ENCODE measurements at places on chromosomes 1 and 21.

DNA sequence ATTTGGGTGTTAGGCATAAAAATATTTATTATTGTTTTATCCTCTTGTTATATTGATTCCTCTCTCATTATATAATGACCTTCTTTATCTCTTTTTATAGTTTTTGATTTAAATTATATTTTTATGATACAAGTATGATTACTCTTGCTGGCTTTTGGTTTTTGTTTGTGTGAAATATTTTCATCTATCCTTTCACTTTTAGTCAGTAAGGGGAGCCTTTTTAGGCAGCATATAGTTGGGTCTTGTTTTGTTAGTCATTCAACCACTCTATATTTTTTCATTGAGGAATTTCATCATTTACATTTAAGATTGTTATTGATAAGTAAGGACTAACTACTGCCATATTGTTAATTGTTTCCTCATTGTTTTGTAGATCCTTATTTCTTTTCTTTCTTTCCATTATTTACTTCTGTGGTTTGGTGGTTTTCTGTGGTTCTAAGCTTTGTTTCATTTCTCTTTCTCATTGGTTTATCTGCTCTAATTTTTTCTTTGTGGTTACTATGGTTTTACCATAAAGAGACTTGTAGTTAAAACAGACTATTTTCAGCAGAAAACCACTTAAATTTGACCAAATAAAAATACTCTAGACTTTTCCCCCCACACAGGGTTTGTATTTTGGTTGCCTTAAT, 593.1 kb downstream of the NUF2 start:
- peak; percentile 8 for DNase-seq

- no peak for DNase-seq
Observed at GRCh38 chr1:210489491-210489890, 160.8 kb downstream of the HHAT start.

- DNase-seq, result no peak
Observed at GRCh38 chr1:221606256-221606655, 135.6 kb downstream of the DUSP10 start.

GRCh38 chr1:5933676-5934057, 58.6 kb downstream of the NPHP4 start:
- peak; percentile 25 for DNase-seq

DNA sequence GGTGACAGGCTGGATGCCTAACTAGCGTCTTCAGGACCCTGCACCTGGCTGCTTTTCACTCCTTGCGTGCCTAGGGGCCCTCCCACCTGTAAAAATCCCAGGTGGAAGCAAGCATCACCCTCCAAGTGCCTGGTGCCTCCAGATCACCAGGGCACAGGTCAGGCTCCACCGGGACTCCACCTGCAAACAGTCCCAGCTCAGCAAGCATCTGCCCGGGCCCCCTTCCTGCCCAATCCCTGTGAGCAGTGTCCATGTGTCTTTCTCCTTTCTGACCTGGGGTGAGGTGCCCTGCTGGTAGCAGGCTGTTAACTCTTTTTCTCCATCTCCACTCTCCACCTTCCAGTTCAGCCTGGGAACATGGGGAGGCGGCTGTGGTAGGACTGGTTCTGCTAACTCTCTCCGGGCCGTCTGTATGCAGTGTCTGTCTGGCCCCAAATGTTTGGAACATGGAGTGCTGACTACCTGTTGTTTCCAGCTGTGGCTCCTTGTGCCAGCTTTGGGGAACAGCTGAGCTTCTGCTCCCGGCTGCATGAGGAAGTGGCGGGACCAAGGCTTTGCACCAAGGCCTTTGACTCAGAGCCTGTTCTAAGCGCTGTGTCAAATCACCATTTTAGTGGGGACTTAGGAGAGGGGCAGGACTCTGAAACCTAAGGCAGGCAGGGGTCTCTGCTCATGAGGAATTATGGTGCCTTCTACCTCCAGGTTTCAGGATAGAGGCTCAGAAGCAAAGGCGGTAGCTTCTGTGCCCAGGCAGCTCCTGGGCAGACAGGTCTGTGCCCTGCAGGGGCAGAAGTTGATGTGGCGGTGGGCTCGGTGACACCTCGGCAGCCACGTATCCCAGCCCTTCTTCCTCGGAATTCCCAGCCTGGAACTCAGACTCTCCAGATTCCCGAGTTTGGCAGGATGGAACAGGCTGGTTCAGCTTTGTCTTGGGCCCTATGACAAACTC, 5.5 kb downstream of the GPR137B start:
- DNase-seq, result no peak

DNA sequence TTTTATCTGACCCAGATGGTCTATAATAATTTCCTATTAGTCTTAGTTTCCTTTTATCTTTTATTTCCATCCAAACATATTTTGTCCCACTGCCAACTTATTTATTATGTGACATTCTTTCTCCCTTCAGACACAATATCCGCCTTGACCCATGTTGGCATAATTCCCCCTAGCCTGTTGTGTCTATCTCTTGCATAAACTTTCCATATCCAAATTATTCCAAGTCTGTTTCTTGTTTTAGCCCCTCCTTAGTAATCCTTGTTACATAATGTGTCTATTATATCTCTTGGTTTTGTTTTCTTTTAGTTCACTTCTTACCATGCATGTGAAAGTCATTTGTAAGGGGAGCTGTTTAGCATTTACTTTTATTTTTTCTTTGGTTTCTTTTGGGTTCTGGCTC, 81.6 kb upstream of the CACHD1 start:
- no peak for DNase-seq

DNA sequence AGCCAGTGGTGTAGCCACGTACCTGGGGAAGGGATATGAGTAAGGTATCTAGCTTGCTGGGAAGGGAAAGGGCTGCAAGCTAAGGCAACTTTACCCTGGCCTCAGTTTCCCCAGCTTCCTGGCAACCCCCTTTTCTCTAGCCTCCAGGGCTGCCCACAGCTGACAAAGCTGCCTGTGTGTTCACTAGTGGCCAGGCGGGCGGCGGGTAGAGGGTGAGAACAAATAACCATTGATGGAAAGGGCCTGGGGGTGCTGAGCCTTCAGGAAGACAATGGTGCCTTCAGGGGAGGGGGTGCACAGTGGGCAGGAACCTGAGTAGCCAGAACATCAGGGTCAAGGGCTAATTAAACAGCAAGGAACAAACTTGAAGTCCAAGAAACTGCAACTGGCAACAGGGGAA, 6.1 kb downstream of the CERS2 start:
- DNase-seq, result no peak

DNA sequence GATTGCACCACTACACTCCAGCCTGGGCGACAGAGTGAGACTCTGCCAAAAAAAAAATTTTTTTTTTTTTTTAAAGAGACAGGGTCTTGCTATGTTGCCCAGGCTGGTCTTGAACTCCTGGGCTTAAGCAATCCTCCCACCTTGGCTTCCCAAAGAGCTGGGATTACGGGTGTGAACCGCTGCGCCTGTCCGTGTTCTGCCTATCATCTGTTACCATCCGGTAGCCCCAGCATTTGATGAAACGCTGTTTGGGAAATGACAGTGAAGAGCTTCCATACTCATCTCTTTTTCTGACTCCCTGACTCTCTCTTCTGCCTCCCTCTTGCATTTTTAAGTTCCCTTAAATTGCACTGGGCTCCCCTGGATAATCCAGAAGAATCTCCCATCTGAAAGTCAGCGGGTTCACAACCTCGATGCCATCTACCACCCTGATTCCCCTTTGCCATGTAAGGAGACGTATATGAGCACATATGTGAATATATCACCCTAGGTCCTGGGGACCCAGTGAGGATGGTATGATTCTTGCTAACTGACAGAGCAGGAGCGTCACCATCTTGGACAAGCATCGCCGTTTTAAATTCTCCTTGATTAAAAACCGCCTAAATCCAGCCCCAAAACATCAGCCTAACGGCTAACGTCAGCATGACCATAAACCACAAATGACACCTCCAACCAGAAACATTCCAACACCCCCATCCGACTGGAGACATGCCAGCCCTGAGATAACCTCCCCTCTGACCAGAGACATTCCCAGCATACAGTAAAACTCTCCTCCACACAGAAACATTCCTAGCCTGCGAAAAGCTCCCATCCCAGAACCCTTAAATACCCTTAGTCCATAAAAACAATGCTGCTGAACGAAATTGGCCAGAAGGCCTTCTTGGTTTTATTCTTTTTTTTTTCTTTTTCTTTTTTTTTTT, 12.4 kb downstream of the TNFRSF8 start:
- DNase-seq, result peak; percentile 75

DNA sequence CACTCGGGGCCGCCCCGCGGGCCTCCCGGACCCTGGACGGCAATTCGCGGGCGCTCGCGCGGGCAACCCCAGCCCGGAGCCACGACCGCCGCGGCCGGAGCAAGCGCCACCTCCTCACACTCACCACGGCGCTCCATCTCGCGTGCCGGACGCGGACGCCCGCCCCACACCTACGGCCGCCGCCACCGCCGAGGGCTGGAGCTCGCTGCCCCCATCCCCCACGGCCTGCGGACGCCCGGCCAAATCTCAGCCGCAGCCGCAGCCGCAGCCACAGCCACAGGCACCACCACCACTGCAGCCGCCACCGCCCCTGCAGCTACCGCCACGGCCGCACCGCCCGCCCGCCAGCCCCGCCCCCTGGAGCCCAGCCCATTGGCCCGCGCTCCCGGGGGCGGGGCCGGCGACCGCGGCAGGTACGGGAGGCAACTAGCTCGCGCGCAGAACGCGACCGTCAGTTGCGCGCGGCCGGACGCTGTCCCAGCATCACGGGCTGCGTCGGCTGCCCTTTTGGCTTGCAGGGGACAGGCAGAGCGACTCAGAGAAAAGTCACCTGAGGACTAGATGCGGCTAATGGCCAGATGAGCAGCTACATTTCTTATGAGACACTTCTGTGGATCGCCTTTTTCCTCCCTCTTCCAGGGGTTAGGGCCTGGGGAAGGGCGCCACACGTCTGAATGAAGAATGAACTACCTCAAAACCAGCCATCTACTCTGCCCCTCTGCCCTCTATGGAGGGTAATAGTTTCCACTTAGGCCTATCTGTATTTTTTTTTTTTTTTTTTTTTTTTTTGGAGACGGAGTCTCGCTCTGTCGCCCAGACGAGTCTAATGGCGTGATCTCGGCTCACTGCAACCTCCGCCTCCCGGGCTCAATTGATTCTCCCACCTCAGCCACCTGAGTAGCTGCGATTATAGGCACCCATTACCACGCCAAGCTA, at the start of gene ARHGAP29:
Gene ARHGAP29, minus strand, starts transcription at position 294 of the 936 bp plus-strand sequence. CDS start 5,973 bp downstream, outside the sequence.
- peak; percentile 78 for DNase-seq

DNA sequence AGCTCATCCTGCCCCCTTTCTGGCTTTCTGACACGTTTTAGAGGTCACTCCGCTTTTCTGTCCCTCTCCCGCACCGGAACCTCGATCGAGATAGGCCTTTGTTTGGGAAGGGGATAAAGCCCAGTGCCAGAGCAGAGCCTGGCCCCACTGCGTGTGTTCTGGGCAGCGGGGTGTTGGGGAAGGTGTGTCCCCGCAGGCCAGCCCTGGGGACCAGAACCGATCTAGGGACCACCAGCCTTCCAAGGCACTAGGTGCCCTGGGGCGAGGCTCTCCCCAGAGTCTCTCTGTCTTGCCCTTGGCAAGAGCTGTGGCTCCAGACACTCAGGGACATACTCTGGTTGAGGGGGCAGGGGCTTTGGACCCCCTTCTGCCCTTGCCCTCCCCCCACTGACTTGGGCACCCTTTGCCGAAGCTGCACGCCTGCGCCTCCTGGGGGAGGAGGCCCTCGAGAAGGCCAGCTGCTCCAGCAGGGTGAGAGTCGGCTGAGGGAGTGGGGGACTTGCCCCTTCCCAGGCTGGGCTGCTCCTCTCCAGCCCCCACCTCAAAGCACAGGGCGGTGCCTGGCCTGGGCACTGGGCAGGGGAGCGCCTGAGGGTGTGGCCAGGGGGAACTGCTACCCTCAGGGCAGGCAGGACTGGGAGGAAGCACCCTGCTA, 16.4 kb downstream of the PRXL2B start:
- no peak for DNase-seq

DNA sequence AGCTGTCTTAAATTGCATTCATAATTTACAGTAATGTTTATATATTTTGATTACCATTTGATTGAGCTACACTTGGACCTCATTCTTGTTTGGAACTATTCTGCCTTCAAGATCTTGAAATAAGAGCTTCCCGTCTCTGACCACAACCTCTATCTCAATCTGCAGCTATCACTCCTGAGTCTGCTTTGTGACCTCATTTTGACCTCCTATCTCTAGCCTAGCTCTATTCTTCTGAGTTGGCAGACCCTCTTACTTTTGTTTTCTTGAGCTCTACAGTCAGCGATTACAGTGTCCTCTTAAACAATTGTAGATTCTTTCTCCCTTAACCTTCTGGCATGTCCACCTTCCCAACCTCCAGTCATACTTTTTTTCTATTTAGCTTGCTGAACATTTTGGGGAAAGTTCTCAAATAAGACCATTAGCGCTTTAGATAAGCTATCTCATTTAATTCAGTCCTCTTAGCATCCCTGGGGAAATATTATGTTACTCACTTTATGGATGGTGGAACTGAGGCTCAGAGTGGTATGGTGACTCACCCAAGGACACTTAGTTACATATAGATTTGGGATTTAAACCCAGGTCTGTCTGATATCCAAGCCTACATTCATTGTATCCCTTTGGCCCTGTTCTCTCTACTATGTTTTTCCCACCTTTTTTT, 19.1 kb downstream of the RPAP2 start:
- DNase-seq, result no peak

DNA sequence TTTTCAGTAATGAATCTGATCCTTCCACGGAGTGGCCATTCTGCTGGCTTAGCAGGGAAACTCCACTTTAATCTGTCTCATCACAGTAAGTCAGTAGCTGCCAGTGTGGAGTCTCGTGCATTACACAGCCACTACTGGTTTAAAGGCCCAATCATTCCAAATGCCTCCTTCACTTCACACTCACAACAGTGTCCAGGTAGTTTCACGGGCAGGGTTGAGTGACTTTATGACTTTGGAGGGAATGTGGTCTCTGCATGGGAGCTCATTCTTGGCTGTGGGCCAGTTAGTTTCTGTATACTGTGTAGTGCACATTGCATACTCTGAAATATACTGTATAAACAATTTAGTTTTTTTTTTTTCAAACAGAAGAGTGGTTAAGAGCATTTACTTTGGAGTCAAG, 34.6 kb upstream of the C1orf87 start:
- no peak for DNase-seq

- no peak for DNase-seq
Observed at GRCh38 chr1:160664573-160665051, 17.8 kb upstream of the SLAMF1 start.

DNA sequence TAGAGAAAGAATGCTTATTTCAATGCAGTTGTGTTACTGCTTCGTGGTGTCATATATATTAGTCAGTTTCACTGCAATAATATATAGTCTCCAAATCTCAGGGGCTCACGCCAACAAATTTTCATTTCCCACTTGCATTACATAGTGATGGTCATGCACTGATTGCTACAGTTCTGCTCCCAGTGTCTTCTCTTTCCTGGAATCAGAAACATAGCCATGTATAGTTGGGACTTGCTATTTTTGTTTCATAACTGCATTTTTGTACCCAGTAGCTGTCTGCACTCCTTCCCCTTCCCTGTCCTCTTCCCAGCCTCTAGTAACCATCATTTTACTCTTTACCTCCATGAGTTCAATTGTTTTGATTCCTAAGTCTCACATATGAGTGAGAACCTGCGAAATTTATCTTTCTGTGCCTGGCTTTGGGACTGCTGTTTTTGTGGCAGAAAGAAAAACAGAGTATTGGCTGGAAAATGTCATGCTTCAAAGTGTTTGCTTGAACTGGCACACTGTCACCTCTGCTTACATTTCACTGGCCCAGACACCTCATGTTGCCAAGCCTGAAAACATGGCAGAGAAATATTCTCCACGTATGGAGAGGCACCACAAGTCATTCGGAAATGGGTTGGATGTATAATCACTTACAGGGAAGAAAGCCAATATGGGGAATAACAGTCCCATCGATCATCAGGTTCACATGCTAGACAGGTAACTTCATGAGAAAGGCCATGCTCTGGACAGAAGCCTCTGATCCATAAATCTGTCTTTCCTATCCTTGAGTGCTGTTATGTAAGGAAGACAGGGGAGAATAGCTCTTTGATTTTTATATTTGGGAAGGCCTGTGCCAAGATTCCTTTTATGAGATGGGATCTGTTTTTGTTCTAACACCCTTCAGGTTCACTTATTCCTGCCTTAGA, 60.4 kb upstream of the BACH1 start:
- DNase-seq, result no peak
